GM23338 (cell line): ENCODE measurements at places on chromosomes 7 and 10. TPM values are rescaled to one million over a fixed set of nuclear protein-coding genes. Genes with fewer than 3 reads are reported as not detected.

The FKBP9 gene
- total RNA-seq, result 13.0 and 15.8 TPM in 2 replicates

DNA sequence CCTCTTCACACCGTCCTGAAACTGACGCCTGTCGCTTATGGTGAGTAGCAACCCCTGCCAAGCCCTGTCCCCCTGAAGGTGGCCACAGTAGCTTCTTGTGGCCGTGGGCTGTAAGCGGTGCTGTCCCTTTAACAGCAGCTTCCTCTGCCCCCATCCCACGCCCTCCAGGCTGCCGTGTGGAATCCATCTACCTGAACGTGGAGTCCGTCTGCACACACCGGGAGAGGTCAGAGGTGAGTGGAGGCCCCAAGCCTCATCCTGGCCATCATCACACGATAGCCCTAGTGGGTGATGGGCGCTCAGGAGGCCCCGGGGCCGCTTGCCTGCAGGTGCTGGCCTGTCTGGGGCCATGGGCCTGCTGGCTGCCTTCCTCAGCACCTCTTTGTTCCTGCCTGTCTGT is 21.2 kb downstream of the PFKFB3 start:
- peaks cover 20% of the 10 kb centered on the region; the same call in 1 of the 2 replicates for H3K36me3 ChIP-seq
- no peak for DNase-seq
- H3K27me3 ChIP-seq, result no peaks in the 10 kb centered on the region
- no peak overlapping the region for H3K4me3 ChIP-seq
- no peak overlapping the region for H3K27ac ChIP-seq
- no peaks in the 10 kb centered on the region for H3K4me1 ChIP-seq

- H3K4me1 ChIP-seq, result no peaks in the 10 kb centered on the region
- H3K4me3 ChIP-seq, result no peak overlapping the region
- no peak overlapping the region for H3K27ac ChIP-seq
These were observed 142.0 kb downstream of the GRK5 start for GRCh38 chr10:119349341-119349740.

The NKX1-2 gene
- 37.0 and 39.4 TPM in 2 replicates for total RNA-seq

GRCh38 chr10:125782616-125783015 is 7.0 kb upstream of the MMP21 start:
- H3K27me3 ChIP-seq, result no peaks in the 10 kb centered on the region
- H3K4me1 ChIP-seq, result no peaks in the 10 kb centered on the region
- H3K27ac ChIP-seq, result no peak overlapping the region
- DNase-seq, result no peak
- no peak overlapping the region for H3K4me3 ChIP-seq

The UNC5B gene
- 25.2 and 31.2 TPM in 2 replicates for total RNA-seq

The GNGT1 gene
- total RNA-seq, result not detected in 2 replicates

DNA sequence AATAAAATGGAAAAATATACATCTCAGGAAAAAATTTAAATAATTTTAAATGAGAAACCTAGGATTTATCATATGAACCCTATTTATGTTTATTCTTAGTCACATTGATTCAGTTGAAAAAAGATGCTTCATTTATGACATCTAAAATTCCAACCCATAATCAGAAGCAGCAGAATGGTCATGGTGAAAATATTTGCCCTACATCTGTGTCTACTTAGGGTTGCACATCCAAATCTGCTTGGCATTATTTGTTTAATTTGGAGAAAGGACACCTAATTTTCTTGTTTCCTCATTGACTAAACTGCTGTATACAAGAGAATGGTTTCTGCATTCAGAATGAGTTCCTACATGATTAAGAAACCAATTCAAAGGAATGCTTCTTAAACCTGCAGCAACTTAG is 72.9 kb upstream of the SKAP2 start:
- no peak overlapping the region for H3K27ac ChIP-seq
- no peaks in the 10 kb centered on the region for H3K27me3 ChIP-seq
- DNase-seq, result no peak
- H3K4me1 ChIP-seq, result peaks cover 10% of the 10 kb centered on the region

GRCh38 chr7:30738026-30738915 is 13.7 kb upstream of the INMT start:
- DNase-seq, result no peak
- no peak overlapping the region for H3K4me3 ChIP-seq
- H3K4me1 ChIP-seq, result no peaks in the 10 kb centered on the region
- H3K27ac ChIP-seq, result no peak overlapping the region

The HIBADH gene
- total RNA-seq, result 51.0 and 57.0 TPM in 2 replicates

The SPAM1 gene
- not detected in 2 replicates for total RNA-seq

The PAX2 gene
- not detected in 2 replicates for total RNA-seq

The C7orf57 gene
- 0.42 and 1.6 TPM in 2 replicates for total RNA-seq

DNA sequence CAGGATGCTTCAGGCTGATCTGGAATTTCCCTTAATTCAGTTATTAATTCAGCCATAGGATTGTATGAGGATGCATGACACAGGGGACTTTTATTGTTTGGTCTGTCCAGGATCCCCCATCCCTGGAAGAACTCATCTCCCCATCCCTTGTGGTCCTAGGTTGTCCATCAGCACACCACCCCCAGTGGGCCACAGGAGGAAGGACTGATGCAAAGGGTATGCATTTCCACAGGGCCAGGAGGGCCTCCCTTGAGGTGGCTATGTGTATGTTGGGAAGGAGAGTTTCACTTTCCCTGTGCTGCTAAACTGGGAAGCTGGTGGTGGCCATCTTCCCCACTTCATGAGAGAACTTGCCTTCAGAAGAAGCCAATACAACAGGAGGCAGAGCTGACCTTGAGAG is 44.6 kb upstream of the GRB10 start:
- H3K27ac ChIP-seq, result no peak overlapping the region
- peaks cover 3% of the 10 kb centered on the region; the same call in 1 of the 2 replicates for H3K4me1 ChIP-seq
- no peak for DNase-seq
- no peak overlapping the region for H3K4me3 ChIP-seq
